Liver (tissue), 10 donors: ENCODE measurements at places on chromosomes 11 and 22.

DNA sequence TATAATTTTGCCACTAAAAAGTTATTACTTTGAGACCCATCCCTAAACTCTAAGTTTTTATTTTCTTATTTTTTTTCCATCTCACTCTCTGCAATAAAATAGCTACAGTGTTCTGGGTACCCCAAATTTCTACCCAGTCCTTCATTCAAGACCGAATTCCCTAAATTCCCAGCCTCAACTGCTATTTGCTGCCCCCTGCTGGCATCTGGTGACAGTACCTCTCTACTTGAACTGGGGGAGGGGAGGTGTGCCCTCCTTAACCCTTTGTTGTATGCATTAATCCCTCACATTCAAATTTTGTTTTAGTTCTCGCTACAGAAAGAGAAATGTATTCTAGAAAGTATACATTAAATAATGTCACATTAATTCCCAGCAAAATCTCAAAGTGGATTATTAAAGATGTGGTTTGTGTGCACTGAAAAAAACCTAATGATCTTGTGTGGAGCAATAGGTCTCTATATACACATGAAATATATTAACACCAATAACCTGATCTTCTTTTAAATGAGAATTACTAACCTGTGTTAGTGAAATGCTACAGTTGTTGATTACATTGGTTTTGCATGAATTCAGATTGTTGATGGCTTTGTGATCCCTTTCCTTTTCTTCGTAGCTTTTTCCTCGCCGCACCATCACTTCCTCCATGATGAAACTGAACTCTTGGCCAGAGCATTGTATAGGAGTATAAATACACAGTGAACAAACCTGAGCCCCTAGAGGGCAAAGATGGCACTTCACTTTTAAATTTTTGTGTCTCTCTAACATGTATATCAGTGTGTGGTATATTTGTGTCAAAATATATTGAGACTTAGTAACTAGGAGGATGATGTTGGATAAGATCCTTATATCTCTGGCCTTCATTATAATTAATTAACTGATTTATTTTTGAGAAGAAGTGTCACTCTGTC, 590.0 kb downstream of the METTL15 start:
- peak; percentile 64 for DNase-seq

- DNase-seq: no peak
Observed at GRCh38 chr22:26477341-26477731, 6.2 kb downstream of the HPS4 start.

- DNase-seq: no peak
Observed at GRCh38 chr11:93196816-93197379, 893 bp downstream of the SLC36A4 start.

- no peak for DNase-seq
Observed at GRCh38 chr11:28168718-28169117, 60.5 kb downstream of the METTL15 start.

DNA sequence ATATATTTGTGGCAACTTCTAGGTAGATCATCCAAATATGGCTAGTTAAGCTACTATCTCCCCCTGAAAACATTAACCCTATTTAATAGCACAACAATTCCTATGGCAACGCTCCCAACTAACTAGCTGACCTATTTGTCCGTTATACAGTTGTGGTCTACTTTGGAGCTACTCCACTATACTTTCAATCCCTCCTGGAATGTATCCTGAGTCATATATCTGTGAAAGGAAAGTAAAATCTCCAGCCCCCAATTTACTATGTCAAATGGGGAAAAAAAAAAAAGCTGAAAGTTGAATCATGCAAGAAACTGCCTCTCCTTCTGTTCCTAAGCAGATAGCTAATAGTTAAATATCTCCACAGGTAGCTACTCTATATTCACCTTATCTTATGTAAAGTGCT, 128.5 kb downstream of the CD44 start:
- DNase-seq: no peak
